ENCODE measurements at places on chromosomes 16 and 17.

DNA sequence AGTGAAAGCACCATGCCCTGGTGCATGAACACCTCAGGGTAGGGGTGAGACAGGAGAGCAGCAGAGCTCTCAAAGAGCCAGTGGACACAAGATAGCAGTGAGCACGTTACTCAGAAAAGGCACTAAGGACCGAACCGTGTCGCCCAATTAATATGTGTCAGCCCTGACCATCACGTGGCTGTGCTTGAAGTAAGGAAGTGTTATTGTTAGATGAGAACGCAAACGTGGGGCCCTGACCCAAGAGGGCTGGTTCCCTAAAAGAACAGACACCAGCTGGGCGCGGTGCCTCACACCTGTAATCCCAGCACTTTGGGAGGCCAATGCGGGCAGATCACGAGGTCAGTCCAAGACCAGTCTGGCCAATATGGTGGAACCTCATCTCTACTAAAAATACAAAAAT, 16.3 kb downstream of the AXIN1 start:
- DNase-seq: no peak

DNA sequence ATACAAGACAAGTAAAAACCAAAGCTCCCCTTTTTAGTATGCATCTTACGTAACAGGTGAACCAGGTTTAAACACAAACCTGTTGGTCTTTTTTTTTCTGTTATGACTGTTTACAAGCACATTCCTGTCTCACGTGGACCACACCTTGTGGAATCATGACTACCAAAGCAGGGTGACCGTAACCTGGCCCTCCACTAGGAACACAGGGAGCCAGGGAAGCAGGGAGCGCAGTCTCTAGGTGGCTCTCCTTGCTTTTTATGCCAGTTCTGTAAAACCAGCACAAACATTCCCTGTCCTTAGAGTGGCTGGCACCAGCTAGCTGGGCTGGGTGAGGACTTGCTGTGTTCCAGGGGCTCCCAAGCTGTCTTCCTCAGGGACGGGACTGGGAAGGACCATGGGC, 44.1 kb downstream of the DDX19A start:
- DNase-seq: peak; percentile 40

DNA sequence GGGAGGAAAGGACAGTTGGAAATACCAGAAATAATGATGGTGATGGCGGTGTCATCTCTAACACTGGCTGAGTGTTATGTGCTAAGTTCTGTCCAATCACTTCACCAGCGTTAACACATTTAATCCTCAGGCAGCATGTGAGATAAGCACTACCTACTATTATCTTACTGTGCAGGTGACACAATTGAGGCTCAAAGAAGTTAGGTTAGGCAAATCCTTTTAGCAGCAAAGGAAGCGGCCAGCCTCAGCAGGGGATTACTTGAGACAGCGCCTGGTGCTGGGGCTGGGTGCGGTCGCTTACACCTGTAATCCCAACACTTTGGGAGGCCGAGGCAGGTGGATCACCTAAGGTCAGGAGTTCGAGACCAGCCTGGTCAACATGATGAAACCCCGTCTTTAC, 18.7 kb upstream of the DHX8 start:
- DNase-seq: no peak

DNA sequence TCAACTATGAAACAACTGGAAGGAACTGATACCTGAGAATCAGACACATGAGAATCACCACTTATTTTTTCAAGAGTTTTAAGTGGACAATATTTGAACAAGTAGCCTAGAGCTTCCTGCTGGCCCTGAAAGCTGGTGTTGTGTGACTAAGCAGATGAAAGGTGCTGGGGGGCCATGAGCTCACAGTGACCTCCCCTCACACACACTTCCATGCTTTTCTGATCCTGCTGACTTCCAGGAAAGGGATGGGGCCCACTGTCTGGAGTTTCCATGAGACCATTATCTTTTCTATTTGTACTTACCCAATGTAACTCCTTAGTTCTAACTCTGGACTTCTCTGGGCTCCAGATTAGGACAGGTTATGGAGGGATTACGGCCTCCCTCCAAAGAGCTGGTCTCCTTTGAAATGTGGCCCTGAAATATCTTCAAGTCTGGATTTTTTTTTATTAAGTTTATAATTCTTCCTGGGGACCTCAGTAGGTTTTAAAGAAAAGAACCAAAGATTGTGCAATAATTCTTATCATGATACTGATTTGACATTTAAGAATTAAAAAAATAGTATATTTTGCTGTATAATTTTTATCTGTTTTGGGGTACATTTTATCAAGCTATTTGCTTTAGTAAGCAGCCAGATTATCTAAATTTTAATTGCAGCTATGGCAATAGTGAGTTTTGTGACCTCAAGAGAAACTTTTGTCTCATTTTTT, 4.9 kb downstream of the CAPNS2 start:
- DNase-seq: no peak

DNA sequence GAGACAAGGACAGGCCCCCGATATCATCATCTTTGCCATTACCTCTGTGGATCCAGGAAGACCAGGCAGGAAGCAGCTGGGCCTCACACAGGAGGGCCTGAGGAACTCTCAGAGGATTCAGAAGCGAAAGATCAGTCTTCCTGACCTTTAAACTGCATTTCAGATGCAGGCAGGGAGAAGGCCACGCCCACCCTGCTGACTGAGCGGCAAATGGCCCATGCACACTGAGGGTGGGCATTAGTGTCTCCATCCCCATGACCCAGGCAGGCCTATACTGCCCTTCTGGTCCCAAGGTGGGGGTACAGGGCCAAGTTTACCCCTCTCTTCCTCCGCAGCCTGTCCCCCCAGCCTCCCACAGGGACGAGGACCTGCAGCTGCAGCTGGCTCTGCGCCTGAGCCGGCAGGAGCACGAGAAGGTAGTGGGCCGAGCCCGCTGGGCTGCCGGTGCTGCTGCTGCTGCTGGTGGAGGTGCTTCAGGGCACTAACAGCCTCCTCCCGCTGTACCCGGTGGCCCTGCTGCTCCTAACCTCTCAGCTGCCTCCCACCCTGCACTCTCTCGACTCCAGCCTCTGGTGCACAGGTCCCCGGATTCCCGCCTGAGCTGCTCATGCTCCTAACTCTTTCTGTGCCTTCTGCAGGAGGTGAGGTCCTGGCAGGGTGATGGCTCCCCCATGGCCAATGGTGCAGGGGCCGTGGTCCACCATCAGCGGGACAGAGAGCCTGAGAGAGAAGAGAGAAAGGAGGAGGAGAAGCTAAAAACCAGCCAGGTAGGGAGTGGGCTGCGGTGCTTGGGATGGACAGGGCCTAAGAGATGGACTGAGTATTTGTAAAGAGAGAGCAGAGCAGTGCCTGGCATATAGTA, 6.2 kb downstream of the EPN3 start:
- no peak for DNase-seq

- no peak for DNase-seq
Observed at GRCh38 chr16:71338632-71339031, 19.9 kb upstream of the CALB2 start.

- DNase-seq: no peak
Observed at GRCh38 chr17:75518201-75518600, 1.9 kb downstream of the TSEN54 start.

GRCh38 chr16:29007730-29008593, 23.1 kb downstream of the LAT start:
- DNase-seq: no peak

DNA sequence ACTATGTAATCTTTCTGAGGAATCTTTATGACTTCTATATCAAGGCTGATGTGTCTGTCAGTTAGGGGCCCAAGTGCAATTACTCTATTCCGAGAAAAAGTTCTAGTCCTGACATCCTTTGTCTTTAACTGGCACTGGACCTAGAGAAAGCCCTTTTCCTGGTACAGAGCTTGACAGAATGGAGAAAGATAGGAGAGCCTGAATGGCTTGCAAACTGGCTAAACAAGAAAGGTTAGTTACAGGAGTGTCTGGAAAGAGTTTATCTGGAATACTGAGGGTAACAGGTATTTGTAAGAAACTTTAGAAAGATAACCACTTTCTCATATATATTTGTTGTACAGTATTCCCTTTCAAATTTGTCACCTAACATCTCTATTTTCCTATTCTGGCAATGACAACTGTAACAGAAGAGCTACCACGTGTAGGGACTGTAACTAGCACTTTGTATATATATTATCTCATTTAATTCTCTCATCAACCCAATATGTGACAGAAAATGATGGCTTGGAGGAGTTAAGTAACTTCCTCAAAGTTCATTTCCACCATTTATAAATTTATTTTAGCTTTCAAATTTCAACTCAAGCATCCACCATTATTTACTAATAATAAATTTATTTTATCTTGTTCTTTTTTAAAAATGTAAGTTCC, 97.4 kb upstream of the C17orf78 start:
- peak; percentile 46 for DNase-seq

- DNase-seq: no peak
Observed at GRCh38 chr17:17808706-17809432, 27.9 kb downstream of the SREBF1 start.

- DNase-seq: no peak
Observed at GRCh38 chr17:17384961-17385360, 81.8 kb downstream of the NT5M start.

GRCh38 chr16:67790071-67790470, 16.3 kb downstream of the RANBP10 start:
- DNase-seq: no peak

- DNase-seq: no peak
Observed at GRCh38 chr17:70336411-70336810, 167.1 kb downstream of the KCNJ2 start.

GRCh38 chr16:25035494-25036405, 20.6 kb upstream of the ARHGAP17 start:
- no peak for DNase-seq

DNA sequence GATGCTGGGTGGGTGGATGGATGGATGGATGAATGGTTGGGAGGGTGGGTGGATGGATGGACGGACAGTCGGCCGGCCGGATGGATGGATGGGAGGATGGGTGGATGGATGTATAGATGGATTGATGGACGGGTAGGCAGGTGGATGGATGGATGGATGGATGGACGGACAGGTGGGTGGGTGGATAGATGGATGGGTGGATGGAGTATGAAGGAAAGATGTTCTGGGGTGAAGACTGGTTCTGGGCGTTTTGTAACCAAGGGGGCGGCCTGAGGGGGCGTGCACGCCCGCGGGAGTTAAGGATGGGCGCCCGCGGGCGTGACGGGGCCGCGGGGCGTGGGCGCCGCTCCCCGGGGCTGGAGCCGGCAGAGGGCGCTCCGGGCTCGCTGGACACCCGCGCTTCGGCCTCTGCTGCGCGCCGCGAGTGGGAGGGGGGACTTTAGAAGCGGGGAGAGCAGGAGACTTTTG, at the start of gene NECAB2:
NECAB2 (plus strand) TSS at position 407 of the 468 bp plus-strand sequence. CDS start 405 bp downstream, outside the sequence.
- no peak for DNase-seq

- no peak for DNase-seq
Observed at GRCh38 chr17:17921192-17922069, 50.8 kb downstream of the TOM1L2 start.

DNA sequence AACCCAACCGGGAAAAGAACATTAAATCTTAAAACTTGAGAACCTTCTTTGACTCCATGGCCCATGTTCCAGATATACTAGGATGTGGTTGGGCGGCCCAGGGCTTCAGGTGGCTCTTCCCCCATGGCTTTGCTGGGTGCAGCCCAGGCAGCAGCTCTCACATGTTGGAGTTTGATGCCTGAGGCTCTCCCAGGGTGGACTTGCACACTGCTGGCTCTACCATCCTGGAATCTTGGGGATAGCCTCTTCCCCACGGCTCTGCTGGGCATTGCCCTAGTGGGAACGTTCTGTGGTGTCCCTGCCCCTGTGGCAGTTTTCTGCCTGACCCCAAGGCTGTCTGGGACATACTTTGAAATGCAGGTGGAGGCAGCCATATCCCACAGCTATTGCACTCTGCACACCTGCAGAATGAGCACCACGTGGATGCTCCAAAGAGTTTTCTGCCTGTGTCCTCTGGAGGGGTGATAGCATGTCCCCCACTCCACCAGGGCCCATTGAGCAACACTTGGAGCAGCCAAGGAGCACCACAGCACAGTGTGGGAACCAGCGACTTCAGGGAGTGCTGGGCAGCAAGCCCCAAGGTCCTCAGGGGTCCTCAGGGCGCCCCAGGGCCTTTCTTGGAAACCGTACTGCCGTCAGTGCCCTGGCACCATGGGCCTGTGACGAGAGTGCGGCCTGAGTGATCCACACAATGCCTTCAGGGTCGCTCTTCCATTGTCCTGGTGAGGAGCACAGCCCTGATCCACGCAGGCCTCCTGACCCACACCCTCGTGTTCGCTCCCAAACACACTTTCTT, 70.8 kb downstream of the GOSR1 start:
- no peak for DNase-seq

DNA sequence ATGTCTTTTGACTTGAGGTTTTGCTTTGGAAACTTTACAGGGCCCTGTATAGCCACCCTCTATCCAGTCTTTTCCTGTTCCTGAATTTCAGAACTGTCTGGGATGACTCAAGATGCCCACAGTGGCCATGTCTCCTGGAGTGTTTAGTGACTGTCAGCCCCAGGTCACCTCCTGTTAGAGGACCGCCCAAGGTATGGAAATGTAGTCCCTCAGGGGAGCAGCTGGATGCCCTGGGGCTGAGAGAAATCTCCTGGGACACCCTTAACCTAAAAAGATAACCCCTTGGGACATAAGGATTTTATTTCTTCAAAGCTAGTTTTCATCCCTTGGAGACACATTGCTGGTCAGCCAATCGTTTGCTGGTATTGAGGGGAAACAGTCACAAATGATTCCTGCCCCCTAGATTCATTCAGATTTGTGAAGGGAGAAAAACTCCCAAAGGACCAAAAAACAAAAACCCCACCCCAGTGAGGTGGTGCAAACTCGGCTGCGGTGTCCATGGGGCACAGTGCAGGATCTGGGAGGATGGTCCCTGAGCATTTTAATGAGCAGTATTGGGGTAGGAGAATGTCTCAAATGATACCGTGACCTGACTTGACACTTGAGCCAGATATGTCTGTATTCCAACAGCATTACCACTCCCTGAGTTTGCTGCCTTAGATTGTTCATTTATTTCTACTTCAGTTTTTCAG, 1.7 kb downstream of the ZNF267 start:
- DNase-seq: no peak

DNA sequence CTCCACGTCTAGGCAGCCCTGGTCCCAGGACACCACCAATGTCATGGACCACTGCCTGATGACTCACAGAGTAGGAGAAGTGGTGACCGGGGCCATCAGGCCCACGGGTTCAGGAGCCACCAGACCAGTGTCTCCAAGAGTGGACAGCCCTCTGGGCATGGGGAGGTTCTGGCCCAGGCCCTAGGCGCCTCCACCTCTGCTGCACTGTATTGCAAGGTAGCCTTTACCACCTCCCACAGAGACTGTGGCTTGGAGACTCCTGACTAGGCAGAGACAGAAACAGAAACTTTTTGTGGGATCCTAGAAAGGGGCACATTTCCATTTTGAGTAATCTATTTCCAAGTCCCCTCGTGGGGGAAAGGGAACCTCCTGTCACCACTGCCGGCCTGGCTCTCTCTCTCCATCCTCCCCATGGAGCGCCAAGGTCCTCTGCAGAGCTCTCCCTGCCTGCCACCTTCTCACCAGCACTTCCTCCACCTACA, 2.9 kb downstream of the CDIP1 start:
- DNase-seq: no peak

- DNase-seq: peak; percentile 34
Observed at GRCh38 chr17:5877948-5878347, 192.2 kb upstream of the WSCD1 start.

GRCh38 chr17:57999496-58000017, 7.5 kb downstream of the SRSF1 start:
- DNase-seq: peak; percentile 42

- no peak for DNase-seq
Observed at GRCh38 chr17:31414550-31414918, 23.1 kb downstream of the RAB11FIP4 start.

GRCh38 chr17:49946208-49946607, 22.8 kb upstream of the DLX4 start:
- no peak for DNase-seq

- no peak for DNase-seq
Observed at GRCh38 chr17:82911822-82912221, 72.0 kb upstream of the ZNF750 start.

- DNase-seq: no peak
Observed at GRCh38 chr16:47927330-47927729, 228.5 kb downstream of the ABCC12 start.

Data from prostate gland (tissue), 2 donors.